ENCODE measurements at places on chromosomes 1 and 21.

DNA sequence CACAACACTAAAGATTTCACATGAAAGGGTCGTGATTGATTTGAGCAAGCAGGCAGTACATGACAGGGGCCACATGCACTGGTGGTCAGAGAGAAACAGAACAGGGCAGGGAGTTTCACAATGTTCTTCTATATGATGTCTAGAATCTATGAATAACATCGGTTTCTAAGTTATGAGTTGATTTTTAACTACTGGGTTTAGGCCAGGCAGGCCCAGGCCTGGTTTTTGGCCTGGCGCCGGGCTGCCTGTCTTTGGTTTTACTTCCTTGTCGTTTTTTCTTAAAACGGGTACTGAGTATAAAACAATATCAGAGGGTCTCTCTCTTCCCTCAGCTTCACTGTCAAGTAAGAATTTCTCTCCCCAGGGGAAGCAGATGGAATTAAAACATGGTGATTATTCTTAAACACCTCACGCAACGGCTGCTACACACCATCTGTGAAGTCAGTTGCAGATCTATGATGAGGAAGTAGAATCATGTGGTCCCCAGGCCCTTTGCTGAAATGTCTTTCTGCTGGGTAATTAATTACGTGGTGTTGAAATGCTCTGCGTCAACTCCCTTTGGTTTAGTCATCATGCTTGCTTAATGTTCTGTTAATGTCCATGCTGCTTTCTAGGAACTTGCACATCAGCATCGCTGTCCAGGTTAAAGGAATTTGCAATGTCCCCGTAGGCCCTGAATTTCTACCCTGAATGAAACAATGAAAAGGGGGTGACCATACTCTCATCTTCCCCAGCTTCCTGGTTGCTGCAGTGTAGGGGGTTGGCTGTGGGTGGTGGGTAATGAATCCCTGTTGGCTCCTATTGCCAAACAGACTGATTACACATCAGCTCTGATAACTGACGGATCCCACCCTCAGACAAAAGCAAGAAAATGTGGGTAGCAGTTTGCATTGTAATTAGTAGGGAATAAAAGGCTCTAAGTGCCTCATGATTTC, 70.3 kb downstream of the SERINC2 start:
- peak; percentile 77 for DNase-seq

GRCh38 chr1:214281720-214282629, 1.0 kb downstream of the SMYD2 start:
- no peak for DNase-seq

DNA sequence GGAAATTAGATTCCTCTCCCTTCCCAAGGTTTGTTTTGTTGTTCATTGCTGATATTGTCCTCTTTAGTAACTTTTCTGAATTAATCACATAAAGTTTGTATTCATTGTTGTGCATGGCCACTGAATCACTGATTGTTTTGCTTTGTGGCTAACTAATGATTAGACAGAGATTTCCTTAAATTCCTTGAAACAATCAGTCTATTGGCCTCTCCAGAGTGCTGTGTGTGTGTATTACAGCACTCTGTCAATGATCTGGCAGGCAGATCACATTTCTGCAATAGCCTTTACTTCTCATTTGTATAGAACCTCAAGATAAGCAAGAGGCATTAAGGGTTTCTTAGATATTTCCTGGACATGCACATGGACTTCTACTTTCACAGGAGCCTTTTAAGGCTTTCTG, 78.6 kb downstream of the DUSP10 start:
- no peak for DNase-seq

- DNase-seq, result no peak
These were observed 12.6 kb downstream of the MAP7D1 start for GRCh38 chr1:36168514-36168913.

- no peak for DNase-seq
These were observed 570.2 kb upstream of the BEND5 start for GRCh38 chr1:49346767-49347349.

DNA sequence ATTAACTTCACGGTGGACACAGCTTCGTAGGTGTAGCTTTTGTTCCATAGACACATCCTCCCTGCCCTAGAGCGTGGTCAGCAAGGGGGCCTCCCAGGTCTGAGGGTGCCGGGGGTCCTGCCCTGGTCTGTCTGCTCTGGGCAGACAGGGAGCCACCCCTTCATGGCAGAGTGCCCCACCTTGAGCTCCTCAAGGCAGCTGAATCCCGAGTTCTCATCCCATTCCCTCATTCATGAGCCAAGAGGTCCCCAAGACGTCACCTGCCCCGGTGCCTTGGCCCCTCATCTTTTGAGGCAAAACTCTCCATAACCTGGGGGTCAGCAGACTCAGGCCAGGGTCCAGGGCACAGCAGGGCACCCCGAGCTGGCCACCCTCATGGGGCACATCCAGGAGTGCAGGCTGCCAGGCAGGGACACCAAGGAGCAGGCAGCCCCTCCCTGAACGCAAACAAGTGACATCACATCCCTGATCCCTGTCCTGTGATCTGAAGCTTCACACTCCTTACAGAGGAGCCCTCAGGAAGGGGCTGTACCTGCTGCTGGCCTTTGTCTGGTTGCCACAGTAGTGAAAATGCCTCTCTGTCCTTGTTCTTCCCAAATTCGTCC, 23.3 kb downstream of the UBASH3A start:
- no peak for DNase-seq

DNA sequence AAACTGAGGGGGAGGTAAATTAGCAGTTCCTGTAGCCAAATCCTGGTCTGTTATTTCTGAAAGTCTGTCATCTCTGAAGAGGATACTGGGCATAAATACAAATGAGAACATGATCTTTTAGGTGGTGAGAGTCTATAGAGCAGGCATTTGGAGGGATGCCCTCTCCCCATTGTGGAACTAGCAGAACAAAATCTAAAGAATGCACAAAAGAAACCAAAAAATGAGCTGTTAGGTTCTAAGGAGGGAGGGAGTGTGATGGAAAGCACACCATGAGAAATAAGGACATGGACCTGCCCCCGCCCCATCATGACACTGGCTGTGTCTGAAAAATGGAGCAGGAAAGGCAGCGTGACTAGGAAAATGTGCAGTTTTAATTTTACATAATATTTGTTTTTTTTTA, 262.0 kb downstream of the KIF26B start:
- no peak for DNase-seq

DNA sequence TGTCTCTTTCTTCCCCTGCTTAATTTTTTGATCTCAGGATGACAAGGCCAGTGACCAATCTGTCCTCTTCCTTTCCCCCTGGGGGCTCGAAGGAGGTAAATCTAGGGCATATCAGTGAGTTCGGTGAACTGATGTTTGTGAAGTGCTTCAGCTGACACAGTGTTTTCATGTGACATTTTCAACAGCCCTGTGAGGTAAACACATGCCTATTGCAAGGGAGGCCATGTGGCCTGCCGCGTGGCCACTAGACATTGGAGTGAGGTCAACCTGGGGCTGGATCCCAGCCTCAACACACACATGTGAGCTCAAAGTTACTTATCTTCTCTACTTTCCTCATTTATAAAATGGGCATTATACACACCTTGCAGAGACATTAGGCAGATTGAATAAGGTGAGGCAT, 126.3 kb downstream of the PLPP3 start:
- no peak for DNase-seq

- DNase-seq, result no peak
These were observed 50.2 kb downstream of the PCNX2 start for GRCh38 chr1:233245191-233245765.

Measured in BJ (cell line).